SK-MEL-5 (cell line): ENCODE measurements at places on chromosomes 2 and 18. TPM values are rescaled to one million over a fixed set of nuclear protein-coding genes. Genes with fewer than 3 reads are reported as not detected.

DNA sequence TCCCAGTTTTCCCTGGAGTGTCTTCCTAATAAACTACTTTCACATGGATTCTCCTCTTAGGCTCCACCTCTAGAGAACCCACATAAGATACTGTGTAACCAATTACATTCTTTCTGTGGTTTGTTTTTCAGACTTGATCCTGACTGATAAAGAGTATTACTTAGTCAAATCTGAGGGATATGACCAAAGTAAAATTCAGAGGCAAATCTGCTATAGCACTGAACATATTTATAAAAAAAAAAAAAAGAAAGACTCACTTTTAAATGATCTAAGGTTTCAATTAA lies 13.9 kb downstream of the CKAP2L start:
- no peak for DNase-seq

GRCh38 chr18:35750929-35751328 lies 169.4 kb downstream of the GALNT1 start:
- DNase-seq: no peak

DNA sequence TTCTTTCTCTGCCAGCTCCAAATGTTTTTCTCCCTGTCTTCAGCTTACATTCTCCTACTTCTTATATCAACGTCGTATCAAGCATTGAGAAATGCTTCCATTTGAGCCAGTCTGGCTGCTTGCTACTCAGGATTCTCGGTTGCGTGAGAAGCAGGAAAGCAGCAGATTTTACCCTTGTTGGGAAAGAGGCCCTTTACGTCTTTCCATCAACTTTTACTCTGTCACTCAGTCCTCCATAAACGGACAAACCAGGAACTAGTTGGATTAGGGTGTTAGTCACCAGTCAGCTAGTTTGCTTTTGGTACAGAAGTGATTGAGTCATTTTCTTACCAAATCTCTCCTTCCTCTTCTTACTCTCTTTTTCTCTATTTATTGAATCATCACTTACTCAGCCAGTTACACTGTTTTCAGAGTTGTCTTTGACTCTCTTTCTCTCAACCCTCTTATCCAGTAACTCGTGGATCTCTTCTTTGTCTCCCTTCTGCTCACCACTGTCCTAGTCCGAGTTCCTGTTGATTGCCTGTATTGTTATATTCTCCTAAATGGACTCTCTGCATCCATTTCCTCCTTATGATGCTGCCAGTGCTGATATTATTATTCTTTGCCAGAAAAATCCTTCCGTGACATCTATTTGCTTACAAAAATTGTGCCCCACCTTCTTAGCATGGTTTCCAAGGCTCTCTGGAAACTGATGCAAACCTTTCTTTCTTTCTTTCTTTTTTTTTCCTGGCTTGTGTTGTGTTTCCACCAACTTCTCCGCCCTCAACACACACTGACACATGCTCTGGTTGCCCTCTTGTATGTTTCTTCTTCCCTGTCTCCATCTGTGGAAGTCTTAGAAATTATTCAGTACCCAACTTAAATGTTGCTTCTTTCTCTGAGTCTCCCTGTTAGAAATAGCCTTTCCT lies 61.5 kb downstream of the VRK2 start:
- DNase-seq: no peak

Gene LYG1
- 0.29 and 0.50 TPM in 2 replicates for total RNA-seq

Gene THSD7B
- total RNA-seq: 0.64 TPM in 1 of 2 replicates, not detected in the other

Gene CHN1
- total RNA-seq: 3.4 and 5.7 TPM in 2 replicates
